ENCODE measurements at places on chromosomes 6 and 20.

- peaks cover 2% of the 10 kb centered on the region for H3K27me3 ChIP-seq
- H3K4me1 ChIP-seq = peaks cover 86% of the 10 kb centered on the region
- H3K27ac ChIP-seq = peak overlapping the region; percentile 64
- H3K4me3 ChIP-seq = no peak overlapping the region
Observed at GRCh38 chr20:57395111-57395966, 4.1 kb downstream of the RBM38 start.

GRCh38 chr6:31775184-31775583, 1.9 kb downstream of the VWA7 start:
- no peak overlapping the region for H3K27ac ChIP-seq
- no peak overlapping the region for H3K4me3 ChIP-seq
- DNase-seq = no peak
- no peaks in the 10 kb centered on the region for H3K27me3 ChIP-seq
- peaks cover 45% of the 10 kb centered on the region for H3K36me3 ChIP-seq
- H3K4me1 ChIP-seq = peaks cover 17% of the 10 kb centered on the region

- no peak for DNase-seq
- H3K36me3 ChIP-seq = no peaks in the 10 kb centered on the region
- no peak overlapping the region for H3K27ac ChIP-seq
- no peak overlapping the region for H3K4me3 ChIP-seq
Observed at GRCh38 chr20:19737025-19737424, 21.0 kb upstream of the RIN2 start.

DNA sequence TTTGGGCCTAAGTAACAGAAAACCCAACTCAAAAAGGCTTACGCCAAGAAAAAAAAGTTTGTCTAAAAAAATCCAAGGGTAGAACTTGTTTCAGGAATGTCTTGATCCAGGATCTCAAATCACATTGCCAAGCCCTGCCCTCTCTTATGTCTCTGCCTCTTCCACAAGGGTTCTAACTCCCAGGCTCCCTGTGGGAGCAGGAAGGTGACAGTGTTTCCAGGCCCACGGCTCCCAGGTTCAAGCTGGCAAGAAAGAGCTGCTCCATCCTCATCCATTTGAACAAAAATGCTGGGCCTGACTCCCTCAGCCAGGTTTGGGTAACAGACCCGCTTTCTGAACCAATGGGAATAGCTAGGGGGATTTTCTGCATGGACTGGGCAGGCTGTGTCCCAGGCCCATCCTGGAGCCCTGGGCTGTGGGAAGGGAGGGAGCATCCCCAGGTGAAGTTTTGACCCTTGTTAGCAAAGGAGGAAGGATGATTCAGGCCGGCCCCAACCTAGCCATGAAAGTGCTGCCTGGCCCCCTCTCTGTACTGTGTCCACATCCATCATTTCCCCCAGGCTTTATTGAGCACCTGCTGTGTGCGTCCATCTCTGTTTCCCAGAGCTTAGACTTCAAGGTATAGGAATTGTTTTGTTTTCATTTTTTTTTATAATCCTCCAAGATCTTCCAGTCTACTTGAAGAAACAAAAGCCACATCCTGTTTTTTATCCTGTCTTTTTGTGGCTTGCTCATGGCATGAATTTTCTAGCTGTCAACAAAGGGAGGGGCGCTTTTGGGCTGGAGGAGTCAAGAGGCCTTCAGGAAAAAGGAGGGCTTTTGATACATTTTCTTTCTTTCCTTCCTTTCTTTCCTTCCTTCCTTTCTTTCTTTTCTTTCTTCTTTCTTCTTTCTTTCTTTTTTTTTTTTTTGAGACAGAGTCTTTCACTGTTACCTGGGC, 159.8 kb downstream of the TFAP2C start:
- no peak overlapping the region for H3K4me3 ChIP-seq
- H3K27ac ChIP-seq = no peak overlapping the region
- no peaks in the 10 kb centered on the region for H3K4me1 ChIP-seq
- no peaks in the 10 kb centered on the region for H3K36me3 ChIP-seq
- no peak for DNase-seq
- no peaks in the 10 kb centered on the region for H3K27me3 ChIP-seq

DNA sequence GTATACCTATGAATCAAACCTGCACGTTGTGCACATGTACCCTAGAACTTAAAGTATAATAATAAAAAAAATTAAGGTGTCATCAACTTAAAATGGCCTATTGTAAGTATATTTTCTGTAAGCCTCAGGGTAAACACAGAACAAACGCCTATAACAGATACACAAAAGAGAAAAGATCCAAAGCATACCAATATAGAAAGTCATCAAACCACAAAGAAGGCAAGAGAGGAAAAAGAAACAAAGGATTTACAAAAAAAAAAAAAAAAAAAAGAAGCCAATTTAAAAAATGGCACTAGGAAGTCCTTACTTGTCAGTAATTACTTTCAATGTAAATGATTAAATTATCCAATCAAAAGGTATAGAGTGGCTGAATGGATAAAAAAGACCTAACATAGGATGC, 24.6 kb upstream of the ASF1A start:
- no peak overlapping the region for H3K27ac ChIP-seq
- no peak for DNase-seq
- H3K4me1 ChIP-seq = no peaks in the 10 kb centered on the region
